ENCODE measurements at places on chromosomes 6 and 20.

- peak; percentile 78 for DNase-seq
Measured at GRCh38 chr6:127266178-127266891, at the start of gene RNF146. RNF146 (plus strand) TSS chr6:127266864; CDS start chr6:127280339, 13,475 bp downstream.

GRCh38 chr6:118632359-118632758, 19.0 kb downstream of the CEP85L start:
- no peak for DNase-seq

GRCh38 chr6:56399250-56399671, 151.9 kb upstream of the COL21A1 start:
- DNase-seq = no peak

DNA sequence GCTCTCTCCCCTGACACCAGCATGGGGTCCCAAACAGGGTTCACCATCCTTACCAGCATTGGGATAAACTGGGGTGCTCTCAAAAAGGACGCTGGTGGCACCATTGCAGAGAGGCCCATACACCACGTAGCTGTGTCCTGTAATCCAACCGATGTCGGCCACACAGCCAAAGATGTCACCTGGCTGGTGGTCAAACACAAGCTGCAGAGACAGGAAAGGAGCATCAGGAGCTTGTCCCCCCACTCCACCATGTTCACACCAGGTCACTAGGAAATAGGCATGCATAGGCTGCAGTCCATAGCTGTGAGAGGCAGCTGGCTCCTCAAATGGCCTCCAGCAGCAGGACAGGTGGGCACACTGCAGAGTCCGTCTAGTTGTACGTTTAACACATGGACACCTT, 28.8 kb upstream of the APMAP start:
- DNase-seq = no peak
